ENCODE measurements at places on chromosomes 1 and 21.

DNA sequence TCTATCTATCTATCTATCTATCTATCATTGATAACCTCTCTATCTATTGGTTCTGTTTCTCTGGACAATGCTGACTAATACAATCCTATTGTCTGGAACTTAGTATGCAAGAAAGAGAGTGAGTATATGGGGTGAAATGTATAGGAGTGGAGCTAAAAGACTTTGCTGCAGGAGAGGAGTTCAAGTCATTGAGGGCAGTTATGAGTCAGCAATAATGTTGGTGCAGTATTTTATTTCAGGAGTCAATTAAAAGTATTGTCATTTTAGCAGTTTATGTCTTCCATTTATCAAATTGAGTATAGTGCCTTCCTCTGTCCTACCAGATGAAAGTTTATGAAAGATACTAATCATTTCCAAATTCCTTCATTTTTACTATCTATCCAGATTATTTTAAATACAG lies 55.8 kb downstream of the MAP3K7CL start:
- DNase-seq = no peak

DNA sequence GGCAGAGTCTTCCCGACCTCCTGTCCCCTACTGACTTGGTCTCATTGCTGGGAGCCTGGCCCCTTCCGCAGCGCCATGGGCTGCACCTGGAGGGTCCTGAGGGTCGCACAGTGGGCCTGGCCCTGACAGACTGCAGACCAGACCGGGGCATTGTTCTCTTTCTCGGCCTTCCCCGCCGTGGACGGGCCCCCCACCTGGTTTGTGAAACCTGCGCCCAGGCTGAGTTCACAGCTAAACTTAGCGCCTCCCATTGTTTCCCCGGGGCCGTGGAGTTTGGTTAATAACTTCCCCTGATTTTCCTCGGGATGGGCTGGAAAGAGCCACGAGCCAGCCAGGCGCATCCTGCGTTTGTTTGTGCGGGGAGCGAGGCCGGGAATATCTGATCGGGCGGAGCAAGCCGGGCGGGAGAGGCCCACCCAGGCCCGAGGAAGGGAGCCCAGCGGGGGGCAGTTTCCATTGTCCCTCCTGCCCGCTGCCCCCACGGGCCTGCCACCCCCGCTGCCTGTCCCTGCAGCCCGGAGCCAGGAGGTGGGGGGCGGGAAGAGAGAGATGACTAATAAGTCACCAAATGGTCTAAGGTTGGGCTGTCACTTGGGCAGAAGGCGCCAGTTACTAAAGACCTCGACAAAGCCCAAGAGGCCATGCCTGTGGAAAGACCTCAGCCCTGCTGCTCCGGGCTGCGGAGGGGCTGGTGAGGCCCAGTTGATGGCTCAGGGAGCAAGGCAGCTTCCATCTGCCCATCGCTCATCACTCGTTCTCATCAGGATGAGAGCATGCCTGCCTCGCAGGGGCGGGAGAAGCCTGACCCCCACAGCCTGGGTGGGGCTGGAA lies 39.0 kb upstream of the ARHGEF16 start:
- no peak for DNase-seq

DNA sequence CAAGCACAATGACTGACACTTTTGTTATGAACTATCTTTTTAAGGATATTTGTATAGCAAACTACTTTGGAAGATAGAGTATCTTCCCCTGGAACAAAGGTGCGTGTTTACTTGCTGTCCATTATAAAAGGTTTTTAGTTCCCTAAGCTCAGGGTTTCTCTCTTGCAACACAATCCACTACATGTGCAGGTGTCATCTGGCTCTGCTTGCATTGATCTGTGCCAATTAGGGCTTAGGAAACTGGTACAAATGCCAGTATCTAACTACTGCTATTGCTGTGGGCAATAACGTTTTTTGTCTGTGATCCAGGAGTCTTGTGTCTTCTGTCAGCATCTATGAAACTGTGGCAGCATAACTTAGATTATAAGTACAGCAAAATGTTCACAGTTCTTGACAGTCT lies 68.3 kb upstream of the ABCD3 start:
- DNase-seq = no peak

GRCh38 chr1:21189906-21190500 lies 13.3 kb upstream of the EIF4G3 start:
- no peak for DNase-seq

DNA sequence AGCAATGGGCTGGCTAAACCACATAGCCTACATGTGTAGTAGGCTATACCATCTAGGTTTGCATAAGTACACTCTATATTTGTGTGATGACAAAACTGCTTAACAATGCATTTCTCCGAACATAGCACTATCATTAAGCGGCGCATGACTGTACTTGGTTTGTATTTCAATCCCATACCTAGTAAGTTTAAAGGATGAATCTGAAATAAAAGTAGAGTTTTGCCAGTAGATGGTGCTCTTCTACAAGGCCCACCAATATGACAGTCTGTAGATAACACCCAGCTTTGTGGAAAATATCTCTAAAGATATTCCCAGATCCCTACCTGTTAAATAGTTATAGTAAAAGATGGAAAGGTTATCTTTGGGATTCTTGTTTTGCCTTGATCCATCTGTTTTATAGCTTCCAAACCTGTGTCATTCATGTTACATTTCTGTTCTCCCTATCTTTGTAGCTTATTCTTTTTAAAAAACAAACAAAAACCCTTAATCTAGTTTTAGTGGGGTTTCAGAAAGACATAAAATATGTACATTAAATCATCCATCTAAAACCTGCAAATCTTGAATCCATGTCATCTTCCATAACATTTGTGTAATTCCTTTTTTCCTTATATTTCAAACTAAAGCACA lies 33.9 kb upstream of the ASPM start:
- DNase-seq = peak; percentile 9

DNA sequence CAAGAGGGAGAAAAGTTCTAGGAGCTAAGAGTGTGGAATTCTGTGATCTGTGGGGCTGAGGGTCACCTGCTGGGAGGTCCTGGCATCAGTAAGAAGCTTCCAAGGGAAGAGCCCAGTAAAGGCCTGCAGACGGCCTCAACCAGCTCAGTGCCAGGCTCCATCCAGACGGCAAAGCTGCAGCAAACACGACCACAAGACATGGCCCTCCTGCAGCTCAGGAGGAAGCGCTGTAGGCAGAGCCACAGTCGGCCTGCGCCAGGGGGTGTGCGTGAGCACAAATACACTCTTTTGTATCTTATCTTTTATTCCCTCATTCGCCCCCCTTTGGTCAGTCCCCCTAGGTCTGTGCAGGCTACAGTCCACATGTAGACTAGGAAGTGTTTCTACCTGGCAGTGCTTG lies 13.4 kb downstream of the C1orf174 start:
- no peak for DNase-seq

DNA sequence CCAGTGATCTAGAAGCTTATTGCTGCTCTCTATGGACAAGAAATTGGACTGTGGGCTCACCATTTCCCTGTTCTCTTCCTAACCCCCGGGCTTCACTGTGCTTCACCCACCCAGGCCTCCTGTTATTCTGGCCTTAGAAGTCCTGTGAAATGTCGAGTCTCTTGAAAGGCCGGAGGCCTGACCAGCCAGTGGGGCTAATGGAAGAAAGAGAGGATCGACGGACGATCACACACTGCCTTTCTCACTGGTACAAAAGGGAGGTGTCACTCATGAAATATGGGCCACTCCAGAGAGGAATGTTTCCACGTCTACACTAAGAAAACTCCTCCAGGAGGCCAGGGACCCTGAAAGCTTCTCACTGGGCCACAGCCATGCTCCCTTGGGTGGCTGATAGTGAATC lies 36.1 kb downstream of the CACNA1S start:
- DNase-seq = no peak

DNA sequence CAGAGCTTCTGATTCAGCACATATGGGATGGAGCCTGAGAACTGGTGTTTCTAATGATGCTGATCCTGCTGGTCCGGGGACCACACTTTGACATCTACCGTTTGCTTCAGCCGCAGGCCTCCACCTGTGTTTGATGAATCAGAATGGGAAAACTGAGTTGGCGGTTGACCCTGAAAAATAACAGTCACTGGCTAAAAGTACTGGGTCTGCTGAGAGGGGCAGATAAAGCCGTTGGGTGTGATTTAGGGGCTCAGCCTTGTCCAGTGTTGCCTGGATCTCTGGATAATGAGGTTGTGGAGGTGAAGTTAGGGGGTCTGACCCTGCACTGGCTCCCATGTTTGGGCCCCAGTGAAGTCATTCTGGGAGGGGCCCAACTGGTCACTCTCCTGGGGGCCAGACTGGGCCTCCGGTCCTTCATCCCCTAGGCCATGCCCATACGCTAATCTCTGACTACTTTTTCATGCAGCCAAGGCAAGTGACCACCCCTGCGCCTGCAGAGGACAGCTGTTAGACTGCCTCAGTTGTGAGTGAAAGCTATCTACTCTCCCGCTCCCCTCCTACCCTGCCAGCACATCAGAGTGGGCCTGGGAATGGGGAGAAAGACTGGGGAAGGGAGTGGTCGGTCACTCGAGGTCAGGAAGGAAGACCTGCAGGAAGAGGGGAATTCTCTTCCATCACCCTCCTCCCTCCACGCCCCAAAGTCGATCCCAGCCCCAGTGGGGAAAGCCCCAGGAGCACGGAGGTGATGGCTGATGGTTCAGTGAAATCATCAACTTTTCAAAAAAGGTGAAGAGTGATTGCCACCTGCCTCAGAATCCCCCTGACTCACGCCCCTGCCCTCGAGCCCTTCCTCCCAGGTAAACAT lies 27.7 kb downstream of the VASH2 start:
- DNase-seq = peak; percentile 67

DNA sequence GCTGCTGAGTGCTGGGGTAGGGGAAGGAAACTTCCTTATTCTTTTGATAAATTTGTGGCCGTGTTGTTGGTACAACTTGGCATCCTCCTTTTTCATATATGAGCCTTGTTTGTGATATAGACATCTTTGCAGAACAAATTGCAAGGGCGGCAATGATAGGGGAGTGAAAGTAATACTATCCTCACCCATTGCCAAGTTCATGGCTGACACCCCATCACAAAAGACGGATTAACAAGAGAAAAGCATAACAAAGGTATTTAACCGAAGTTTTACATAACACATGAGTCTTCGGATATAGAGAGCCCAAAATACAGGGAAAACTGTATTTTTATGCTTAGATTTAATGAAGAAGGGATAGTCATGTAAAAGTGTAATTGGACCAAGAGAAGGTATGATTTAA lies 86.3 kb upstream of the TMPRSS2 start:
- no peak for DNase-seq

DNA sequence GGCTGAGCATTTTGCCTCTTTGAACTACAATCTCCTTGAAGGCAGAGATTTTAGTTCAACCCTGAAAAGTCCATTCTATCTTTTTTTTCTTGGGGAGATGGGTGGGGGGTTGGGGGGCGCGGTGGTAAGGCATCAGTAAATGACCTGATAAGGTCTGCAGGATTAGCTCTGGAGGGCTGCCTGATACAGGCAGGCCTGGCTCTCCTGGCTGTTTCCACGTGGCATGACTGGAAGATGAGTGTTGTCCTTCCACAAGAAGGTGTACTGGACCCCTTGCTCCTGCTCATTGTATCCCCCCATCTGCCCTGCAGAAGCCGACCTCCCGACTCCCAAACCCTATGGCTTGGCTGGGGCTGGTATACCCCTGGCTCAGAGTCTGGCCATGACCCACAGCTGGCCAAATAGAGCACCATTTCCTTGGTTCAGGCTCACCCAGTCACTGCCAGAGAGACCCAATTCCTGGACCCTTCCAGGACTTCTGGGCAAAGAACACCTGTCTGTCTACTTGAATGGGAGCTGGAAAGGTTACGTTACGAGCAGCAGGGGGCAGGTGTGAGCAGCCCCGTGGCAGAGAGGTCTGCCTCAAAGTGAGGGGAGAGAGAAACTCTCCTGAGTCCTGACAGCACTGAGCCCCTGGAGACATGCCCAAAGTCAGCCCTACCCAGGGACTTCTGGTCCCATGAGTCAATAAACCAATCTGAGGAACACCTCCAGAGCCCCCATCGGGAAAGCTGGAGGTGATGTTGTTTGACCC lies 17.0 kb downstream of the DHRS3 start:
- DNase-seq = peak; percentile 66

DNA sequence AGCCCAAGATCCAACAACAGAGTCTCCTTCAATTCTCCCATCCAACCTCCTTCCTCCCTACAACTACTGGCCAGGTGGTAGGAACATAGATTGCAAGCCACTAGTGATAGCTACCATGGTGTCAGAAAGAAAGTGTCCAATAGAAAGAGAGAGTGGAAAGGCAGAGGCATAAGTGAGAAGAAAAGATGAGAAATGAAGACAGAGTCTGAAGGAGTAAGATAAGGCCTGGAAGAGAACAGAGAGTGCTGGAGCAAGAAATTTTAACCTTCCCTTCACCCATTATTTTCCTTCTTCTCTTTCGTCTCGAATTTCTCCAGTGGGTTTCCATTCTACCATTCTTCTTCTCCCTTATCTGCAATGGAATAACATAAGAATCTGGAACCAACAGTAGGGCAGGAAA lies 57.9 kb downstream of the CDC42BPA start:
- no peak for DNase-seq

- no peak for DNase-seq
These were observed 5.5 kb downstream of the C1QTNF12 start for GRCh38 chr1:1240822-1241587.

- peak; percentile 85 for DNase-seq
These were observed 64.9 kb upstream of the FCGR2A start for GRCh38 chr1:161440312-161440894.

- DNase-seq = no peak
These were observed 4.8 kb upstream of the SRP9 start for GRCh38 chr1:225772848-225773247.

DNA sequence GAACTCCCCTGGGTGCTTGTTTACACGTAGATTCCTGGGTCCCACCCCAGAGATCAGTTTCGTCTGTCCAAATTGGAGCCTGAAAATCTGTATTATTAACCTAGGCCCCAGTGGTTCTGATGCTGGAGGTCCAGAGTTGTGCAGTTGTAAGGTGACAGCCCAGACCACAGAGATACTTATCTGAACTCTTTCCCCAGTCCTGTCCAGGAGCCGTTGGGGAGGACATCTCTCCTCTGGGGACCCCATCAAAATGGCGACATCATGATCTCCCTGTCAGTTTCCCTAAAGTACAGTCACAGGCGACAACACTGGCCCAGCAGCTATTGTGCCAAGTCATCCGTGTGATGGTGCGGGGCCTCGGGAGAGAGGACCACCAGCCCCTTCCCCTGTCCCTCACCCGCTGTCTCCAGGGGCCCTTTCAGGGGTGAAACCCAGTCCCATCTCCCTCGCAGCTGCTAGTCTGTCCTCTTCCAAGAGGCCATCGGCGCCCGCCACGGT lies 749 bp upstream of the EFHD2 start:
- DNase-seq = no peak

- peak; percentile 86 for DNase-seq
These were observed 113.0 kb upstream of the SLC25A33 start for GRCh38 chr1:9426291-9426711.

- no peak for DNase-seq
These were observed 45.4 kb downstream of the CD247 start for GRCh38 chr1:167472752-167473521.

DNA sequence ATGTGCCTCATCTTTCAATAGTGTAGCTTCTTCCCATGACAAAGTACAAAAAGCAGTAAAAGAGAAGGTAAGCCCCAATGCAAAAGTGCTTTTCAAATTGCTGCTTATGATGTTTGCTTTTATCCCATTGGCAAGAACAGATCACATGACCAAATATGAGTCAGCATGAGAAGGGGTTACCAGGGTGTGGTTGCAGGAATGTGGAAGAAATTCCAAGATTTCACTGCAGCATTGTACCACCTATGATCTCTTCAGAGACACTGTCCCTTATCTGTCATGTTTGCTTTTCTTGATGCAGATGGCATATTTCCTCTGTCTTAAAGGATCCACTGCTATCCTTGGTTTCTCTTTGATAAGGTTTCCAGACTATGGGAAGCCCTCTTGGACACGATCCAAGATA lies 1006.9 kb upstream of the PRMT6 start:
- no peak for DNase-seq

- no peak for DNase-seq
These were observed 5.9 kb upstream of the KIF26B start for GRCh38 chr1:245148861-245149260.

- no peak for DNase-seq
These were observed 305.8 kb upstream of the ZP4 start for GRCh38 chr1:238196516-238196915.
